ENCODE measurements at places on chromosomes 12 and 14.

DNA sequence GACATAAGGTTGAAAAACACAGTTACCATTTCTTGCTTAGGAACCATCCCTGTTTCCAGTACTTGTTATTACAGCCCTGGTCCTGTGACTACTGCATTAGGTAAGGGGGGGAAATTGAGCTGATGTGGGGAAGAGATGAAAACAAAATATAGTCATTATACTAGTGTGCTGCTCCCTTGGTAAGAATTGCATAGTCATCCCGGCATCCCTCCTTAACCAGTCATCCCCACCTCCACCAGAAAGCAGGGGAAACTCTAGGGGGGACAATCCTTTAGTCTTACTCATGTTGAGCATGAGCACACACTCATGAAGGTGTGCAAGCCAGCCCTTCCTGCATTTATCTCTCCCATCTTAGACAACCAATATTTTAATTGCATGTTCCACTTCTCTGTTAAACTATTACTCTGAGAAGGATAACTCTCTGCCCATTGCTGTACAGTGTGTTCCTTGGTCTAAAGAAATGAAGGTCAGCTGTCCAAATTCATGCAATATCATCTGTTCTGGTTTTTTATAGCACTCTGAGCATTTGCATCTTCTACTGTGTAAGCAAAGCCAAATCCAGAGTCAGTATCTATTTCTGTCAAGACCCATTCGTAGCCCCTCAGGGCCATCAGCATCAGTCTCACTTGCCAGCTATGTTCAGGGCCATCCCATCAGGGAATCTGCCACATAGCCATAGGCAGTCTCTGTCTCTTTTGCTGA lies 46.8 kb downstream of the TMEM30B start:
- no peak for DNase-seq

DNA sequence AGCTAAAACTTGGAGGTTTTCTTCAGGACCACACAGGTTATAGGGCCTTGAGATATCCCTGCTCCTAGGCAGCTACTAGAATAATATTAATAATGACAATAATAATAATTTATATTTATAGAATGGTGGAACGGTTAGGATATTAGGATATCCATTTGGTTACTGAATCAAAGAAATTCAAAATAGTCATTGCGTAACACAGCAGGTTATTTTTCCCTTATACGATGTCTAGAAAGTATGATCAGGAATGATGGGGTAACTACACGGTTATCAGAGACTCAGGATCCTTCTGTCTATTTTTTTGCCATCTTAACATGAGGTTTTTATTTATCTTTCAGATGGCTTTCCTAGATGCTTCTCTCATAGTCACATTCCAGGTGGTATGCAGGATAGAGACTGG lies 39.0 kb downstream of the NEUROD4 start:
- no peak for DNase-seq

DNA sequence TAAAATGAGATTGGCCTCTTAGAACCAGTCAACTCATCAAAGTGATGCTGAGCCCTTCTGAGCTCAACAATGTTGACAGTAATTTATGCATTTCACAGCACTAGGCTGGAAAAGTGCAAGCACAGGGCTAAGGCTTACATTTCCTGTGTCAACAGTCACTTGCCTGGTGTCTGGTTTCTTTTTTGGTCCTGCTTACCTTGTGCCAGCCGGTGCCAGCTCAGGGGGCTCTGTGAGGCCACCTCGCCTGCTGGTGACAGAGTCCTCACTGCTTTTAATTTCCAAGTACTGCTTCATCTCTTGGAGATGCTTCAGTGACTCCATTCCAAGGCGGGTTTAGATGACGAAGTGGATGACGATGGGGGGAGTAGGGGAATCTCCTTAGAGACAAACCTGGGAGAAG lies 53.1 kb upstream of the KCNA1 start:
- DNase-seq = no peak

GRCh38 chr14:28966416-28967233 lies 200.0 kb downstream of the FOXG1 start:
- no peak for DNase-seq

DNA sequence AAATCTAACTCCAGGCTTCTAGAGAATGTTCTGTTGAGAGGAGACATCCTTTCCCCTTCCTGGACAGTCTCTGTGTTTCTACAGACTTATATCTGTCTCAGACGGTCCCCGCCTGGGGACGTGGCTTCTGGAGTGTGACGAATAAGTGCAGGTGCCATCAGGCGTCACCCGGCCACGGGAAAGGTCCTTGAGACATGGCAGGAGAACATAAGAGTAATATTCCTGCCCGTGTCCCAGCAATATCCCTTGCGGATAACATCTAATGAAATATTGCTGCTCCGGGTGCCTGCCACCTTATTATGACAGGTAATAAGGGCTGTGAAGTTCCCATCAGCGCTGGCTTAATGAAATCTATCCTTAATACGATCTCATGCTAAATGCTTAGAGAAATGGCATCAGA lies 139.6 kb downstream of the PIWIL1 start:
- DNase-seq = no peak

DNA sequence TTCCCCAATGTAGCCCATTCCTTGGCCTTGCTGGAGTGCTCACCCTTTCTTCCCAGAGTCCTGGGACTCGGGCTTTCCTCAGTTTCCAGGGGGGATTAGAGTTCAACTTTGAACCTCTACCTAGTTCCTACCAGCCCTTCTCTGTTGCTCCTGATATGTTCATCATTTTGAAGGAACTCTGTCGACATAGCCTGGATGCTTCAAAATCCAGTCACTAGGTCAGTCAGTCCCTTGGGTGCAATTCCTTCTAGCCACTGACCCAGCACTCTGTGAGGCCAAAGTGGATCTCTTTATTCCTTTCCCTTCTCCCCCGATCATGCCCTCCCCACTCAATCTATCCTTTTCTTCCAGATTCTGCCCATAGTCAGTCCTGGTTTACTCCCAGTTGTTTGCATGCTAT lies 72.3 kb upstream of the TMCC3 start:
- no peak for DNase-seq

DNA sequence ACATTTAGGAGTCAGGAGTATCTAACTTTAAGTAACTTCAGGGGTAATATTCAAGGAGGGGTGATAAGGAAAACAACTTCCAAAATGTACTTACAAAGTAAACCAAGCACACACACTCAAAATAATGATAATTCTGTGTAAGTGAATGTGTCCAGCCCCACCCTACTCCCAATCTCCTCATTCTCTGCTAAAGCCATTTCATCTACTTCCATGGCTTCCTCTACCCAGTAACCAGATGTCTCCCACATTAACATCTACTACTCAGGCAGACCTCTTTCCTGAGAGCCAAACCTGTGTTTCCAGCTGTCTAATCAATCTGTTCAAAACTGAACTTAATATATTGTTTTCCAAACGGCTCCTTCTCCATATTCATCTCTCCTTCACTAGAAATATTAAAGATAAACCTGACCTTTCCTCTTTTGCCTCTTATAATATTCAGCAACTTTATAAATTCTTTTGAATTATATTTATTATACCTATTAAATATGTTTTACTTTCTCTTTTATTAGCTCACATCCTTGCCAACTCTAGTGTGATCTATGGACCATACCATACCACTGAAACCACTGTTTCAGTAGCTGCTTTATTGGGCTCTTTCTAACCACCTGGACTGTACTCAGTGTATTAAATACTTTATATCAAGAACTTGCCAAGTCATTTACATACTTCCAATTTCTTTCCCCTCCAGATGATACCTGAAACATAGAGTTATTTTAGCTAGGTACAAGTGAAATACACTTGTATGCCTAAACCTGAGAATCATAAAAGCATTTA lies 170.7 kb downstream of the PPFIA2 start:
- no peak for DNase-seq

DNA sequence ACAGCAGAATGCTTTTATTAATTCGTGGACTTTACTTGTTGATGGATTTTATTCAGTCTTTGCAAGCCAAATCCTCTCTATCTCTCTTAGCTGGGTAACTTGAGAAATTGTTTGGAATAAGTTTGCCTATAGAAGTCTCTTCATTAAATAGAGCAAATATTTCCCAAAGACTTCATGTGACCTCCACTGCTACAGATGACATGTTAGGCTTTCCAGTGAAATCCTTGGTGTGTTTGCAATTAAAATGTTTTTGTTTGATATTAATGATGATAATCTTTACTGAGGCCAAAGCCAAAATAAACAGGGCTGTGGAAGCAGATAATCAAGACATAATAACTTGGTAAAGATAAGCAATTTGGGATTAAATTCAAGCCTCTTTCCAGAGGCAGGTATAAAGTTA lies 4.4 kb downstream of the MYF6 start:
- no peak for DNase-seq

- DNase-seq = no peak
Observed at GRCh38 chr14:101980700-101981099, 16.3 kb downstream of the DYNC1H1 start.

DNA sequence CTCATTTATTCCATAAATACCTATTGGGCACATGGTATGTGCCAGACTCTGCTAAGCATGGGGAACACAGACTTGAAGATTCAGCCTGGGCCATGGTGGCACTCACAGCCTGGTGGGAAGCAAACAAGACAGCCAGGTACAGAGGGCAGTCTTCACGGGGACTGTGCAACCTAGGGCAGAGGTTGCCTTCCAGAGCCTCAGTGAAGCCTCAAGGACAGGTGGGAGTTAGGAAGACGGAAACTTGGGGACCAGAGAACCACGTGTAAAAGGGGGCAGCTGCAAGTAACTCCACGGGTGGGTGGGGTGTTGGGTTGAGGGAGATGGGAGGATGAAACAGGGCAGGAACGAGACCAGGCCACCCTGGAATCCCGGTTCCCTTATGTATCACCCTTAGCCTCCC lies 980 bp upstream of the LTBR start:
- DNase-seq = no peak

DNA sequence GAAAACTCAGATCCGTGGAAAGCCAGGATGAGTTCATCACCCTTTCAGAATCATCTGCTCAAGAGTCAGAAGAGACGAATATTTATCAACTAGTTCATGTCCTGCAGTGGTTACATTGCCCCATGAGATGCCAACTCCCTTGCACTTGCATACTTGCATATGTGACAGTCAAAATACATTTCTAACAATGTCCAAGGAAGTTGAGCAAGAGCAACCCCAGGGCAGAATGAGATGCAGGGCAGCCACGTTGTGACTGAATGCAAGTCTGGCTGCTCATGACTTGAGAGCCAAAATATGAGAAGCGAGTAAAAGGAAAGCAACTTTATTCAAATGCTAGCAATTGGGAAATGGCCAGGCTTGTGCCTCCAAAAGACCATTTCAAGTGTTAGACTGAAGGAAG lies 23.6 kb upstream of the UTP20 start:
- DNase-seq = no peak

DNA sequence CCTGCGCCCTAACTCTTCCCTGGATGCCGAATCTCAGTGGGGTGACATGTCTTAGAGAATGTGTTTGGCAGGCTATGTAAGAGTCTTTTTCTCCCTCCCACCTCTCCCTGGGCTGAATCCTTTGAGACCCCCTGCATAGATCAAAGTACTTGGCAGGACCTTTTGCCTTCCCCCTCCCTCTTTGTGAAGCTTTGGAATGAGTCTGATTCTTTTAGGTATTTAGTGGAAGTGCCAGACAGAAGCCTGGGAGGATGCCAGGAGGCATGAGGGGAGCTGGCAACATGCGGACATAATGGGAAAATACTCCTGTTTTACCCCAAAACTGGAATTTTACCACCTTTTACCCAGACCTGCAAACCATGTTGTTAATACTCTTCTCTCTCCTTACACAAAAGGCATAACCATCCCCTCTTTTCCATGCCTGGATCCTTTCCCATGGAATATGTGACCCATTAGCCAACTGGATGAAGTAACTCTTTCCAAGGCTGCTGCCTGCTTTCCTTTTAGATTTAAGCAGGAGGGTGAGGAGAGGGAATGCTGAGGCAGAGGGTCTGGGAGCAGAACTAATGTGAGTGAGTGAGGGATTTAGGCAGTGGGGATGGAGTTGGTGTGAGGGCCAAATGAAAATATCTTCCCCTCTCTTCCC lies 41.7 kb downstream of the TTLL5 start:
- no peak for DNase-seq

DNA sequence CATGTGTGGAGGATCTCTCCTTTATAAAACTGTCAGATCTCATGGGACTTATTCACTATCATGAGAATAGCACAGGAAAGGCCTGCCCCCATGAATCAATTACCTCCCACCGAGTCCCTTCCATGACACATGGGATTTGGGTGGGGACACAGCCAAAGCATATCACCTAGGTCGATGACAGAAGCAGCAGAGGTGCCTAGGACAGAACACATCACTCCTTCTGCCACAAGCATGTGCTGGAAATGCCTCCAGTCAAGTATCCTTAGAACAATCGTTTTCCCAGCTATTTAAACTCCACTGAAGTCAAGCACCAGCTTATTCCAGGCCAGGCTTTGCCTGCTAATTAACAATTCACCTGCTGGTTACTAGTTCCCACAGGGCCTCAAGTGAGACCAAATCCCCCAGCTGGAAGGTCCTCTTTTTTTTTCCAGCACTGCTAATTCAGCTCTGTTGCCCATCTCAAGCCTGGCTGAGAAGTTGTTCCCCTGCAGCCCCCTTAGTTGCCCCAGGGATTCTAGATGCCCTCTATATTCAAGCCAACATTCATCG lies 212.3 kb upstream of the NUDT4 start:
- no peak for DNase-seq

- DNase-seq = no peak
Observed at GRCh38 chr12:83040339-83040738, 353.6 kb downstream of the TMTC2 start.
